ENCODE measurements at places on chromosomes 1 and 21.

DNA sequence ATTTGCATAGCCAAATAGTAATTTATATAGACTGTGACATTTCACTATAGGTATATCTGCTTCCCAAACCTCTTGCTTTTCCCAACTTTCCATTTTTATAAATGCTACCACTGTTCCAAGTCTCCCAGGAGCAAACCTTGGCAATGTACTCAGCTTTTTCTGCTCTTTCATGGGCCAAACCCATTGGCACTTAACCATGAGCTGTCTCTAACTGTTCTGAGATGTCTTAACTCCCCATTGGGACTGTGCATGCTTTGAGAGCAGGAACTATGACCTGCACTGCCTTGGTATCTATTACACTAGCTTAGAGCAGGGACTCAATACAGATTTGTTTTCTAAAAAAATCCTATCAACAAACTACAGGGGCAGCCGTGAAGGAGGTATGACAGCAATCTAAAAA, 22.5 kb upstream of the KHDRBS1 start:
- DNase-seq = no peak

DNA sequence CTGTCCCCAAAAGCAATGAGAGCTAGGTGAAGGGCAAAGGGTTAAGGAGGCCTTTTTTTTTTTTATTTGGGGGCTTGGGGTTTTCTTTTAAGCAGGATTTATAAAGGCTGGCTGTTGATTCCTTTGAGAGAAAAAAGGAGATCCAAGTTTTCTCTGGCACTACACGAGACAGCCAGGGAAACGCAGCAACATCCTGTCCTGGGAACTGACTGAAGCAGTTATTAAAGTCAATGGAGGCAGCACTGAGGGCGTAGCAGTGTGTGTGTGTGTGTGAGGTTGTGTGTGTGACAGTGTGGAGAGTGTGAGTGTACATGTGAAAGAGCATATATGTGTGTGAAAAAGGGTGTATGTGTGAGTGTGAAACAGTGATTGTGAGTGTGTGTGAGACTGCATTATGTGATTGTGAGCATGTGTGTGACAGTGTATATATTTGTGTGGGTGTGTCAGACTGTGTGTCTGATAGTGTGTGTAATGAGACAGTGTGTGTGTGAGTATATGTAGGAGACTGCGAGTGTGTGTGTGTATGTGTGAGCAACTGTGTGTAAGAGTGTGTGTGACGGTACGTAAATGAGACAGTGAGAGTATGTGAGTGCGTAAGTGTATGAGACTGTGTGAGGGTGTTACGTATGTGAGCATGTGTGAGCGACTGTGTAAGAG, 65.9 kb upstream of the TIAM1 start:
- DNase-seq = no peak

GRCh38 chr1:29805896-29806160, 569.5 kb downstream of the PTPRU start:
- DNase-seq = no peak

GRCh38 chr1:165543532-165544438, at the start of gene LRRC52:
TSS of gene LRRC52 (plus strand) at chr1:165544000. CDS start at chr1:165544297, 297 bp downstream.
- no peak for DNase-seq

DNA sequence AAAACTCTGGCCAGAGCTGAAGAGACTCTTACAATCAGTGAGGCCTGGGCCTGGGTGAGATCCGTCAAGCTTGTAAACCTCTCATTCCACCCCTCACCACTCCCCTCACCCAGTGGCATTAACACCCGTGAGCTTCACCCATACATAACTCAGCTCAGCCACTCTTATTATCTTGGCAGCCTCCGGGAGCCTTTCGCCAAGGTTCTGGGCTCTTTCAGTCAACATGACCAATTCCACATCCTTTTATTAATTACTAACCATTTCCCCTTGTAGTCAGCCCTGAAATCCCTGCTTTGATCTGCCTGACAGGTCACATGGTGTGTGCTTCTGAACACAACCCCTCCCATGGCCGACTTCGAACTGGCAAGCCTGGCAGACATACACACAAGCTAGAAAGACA, 134.8 kb downstream of the SETD4 start:
- DNase-seq = no peak

- DNase-seq = no peak
These were observed 142.5 kb downstream of the DAB1 start for GRCh38 chr1:57281324-57281723.

- DNase-seq = no peak
These were observed 160.7 kb upstream of the POU3F1 start for GRCh38 chr1:38207275-38207674.

GRCh38 chr1:156755527-156755950, 4.1 kb upstream of the HDGF start:
- no peak for DNase-seq

GRCh38 chr1:30450148-30450817, 273.1 kb downstream of the MATN1 start:
- DNase-seq = no peak

GRCh38 chr1:202017749-202018467, 7.5 kb downstream of the ELF3 start:
- DNase-seq = no peak

DNA sequence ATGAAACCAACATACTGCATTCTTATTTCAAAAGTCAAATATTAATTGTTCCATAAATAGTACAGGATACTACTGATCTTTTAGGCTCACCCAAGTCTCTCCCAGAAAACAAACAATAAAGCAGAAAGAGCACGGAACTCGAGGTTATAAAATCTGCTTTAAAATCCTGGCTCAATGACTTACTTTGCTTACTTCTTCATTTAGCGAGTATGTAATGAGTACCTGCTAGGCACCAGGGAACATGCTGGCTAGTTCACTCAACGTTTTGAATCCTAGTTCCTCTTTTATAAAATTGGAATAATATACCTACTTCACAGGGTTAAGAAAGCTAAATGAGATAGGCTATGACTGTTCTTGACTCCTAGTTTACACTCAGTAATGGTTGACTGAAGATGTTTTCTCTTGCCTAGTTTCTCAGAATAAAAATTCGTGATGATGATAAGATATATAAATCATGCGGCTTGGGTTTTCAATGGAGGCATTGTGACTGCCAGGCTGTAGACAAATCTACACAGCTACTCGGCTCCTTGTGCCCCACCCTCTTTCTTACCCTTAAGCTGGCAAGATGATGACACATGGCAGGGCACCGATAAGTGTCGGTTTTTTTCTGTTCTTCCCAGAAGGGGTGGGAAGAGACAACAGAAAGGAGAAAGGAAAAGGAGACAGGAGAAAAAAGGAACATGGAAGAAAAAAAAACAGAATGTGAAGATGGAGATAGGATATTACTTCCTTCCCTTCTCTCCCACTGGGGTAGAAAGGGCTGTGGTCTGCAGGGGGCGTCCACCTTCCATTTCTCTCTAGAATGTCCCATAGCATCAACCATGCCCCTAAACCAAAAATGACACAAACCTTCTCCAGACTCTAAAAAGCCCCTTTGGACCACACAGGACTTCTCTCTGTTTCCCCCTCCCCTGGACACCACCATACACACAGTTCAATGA, 507.1 kb downstream of the SMYD3 start:
- DNase-seq = no peak

- DNase-seq = no peak
These were observed 76.0 kb upstream of the NEK2 start for GRCh38 chr1:211751438-211751837.

GRCh38 chr1:108777839-108778238, 31.4 kb downstream of the STXBP3 start:
- DNase-seq = no peak

GRCh38 chr1:112869895-112870294, 86.1 kb downstream of the SLC16A1 start:
- DNase-seq = no peak

DNA sequence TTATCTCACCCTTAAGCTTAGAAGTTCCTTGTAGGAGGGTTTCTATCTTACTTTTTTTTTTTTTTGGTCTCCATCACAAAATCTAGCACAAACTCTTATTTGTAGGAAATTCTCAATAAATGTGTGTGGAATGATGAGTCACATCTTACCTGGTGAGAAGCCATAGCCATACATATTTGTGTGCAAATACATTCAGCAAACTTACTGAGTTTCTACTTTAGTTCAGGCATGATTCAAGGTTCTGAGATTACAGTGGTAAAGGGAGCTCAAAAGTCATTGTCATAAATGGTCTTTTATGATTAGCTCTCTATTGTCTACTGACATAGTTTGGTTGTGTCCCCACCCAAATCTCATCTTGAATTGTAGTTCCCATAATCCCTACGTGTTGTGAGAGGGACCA, 193.1 kb upstream of the UBE2U start:
- no peak for DNase-seq

GRCh38 chr1:40014812-40015594, 25.5 kb upstream of the CAP1 start:
- peak; percentile 58 for DNase-seq

GRCh38 chr21:43809853-43810504, 20.6 kb downstream of the RRP1 start:
- DNase-seq = no peak

DNA sequence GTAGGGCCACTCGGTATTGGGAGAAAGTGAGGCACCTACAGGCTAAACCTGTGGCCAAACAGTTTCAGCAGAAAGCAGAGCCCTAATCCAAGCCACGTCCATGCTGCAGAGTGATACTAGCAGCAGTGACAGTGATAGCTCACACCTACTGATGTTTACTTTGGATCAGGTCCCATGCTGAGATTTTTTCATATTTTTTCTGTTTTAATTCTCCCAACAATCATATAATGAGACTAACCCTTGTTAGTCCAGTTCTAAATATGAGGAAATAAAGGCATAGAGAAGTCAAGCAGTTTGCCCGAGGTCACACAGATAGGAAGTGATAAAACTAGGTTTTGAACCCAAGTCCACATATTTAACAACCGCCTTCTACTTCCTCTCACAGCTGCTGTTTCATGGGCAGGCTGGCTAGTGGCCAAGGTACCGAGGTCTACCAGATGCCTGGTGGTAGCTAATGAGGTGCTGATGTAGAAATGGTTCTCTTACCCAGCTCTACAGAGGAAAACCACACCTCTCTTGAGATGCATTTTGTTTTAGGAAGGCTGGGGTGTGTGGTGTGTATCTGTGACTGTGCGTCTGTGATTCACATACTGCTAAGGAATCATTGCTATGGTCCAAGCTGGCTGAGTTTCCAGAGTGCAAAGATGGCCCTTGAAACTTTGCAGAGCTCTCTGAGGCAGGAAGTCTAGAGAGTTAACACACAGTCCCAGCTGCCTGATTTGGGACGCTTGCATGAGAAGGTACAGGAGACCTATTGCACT, 80.3 kb upstream of the ARTN start:
- no peak for DNase-seq

GRCh38 chr1:3662080-3662671, 9.9 kb downstream of the TP73 start:
- DNase-seq = no peak

DNA sequence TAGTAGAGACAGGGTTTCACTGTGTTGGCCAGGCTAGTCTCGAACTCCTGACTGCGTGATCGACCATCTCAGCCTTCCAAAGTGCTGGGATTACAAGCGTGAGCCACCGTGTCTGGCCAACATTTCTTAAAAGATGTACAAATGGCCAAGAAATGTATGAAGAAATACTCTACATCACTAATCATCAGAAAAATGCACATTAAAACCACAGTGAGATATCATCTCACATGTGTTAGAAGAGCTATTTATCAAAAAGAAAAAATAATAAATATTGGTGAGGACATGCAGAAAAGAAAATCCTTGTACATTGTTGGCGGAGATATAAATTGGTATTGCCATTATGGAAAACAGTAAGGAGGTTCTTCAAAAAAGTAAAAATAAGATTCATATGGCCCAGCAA, 33.6 kb upstream of the TNFSF18 start:
- no peak for DNase-seq

DNA sequence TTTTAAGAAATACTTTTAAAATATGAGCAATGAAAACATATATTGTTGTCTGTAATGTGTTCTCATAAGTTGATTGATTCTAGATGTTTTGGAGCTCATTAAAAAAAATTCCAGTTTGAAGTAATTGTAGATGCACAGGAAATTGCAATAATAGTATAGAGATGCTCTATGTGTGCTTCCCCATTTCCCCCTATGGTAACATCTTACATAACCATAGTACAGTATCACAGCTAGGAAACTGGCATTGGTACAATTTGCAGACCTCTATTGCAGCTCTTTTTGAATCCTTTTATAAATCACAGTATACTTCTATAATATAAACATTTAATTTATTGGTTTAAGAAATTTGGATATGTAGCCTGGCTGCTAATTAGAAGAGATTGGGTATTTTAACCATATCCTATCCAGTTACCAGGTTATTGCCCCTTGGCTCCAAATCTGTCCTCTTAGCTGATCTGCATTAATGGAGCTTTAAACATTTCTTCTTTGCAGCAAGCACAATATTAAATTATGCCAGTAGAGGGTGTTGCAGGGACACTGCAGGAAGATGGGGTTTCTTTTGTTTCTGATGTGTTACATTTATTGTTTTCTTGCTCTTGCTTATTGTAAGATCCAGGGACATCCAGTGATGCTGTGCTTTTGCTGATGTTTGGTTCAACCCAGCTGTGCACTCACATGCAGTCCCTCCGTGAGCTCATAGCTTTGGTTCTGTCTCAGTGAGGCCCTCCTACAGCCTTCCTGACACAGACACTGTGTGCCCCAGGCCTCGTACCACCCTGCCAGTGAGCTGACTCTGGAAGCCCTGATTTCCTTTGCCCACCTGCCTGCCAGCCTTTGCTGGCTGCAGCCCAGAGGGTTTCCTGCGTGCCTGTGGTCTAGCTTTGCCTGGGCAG, 103.3 kb downstream of the RABGAP1L start:
- peak; percentile 44 for DNase-seq

GRCh38 chr1:210342986-210343780, 14.5 kb downstream of the HHAT start:
- no peak for DNase-seq

DNA sequence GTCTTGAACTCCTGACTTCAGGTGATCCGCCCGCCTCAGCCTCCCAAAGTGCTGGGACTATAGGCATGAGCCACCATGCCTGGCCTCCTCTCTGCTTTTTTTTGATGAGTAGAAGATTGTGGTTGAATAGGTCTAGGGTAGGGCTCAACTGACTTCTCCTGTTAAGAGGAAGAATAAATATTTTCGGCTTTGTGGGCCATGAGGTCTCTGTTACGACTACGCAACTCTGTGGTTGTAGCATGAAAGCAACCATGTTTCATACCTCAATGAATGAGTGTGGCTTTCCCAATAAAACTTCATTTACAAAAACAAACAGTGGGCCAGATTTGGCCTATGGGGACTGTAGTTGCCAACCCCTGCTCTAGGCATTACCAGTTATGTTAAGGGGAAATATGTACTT, 67.8 kb downstream of the NID1 start:
- DNase-seq = no peak

DNA sequence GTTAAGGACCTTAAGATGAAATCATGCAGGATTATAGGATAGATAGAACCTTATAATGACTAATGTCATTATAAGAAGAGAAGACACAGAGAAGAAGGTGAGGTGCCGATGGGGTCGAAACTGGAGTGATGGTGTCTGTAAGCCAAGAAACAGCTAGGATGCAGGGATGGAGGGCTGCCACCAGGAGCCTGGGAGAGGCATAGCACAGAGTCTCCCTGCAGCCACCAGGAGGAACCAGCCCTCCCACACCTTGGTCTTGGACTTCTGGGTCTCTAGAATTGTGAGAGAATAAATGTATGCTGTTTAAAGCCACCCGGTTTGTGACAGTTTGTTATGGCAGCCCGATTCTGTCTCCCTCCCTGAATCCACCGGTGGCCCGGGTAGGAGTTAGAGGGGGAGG, 337.2 kb upstream of the AJAP1 start:
- DNase-seq = no peak
